Suprapubic skin (tissue), 4 donors: ENCODE measurements at places on chromosomes 7 and 10. TPM values are rescaled to one million over a fixed set of nuclear protein-coding genes. Genes with fewer than 3 reads are reported as not detected.

DNA sequence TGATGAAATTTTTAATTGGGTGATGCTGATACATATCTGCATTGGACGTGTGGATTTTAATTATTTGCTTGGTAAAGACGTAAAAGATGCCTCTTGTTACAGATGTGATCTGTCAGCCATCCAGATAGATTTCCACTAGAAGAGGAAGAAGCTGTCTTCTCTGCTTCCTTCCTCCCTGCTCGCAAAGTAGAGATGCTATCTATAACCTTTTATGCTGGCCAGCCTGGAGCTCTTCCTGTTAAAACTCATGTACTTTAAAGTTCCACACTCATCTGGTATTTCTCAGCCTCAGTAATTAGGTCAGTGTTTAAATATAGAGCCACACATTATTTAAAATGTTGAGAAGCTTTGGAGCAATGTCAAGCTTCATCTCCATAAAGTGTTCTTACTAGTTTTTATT lies 51.2 kb upstream of the TMEM229A start:
- no peaks in the 10 kb centered on the region for H3K36me3 ChIP-seq
- H3K27ac ChIP-seq, result no peak overlapping the region
- no peaks in the 10 kb centered on the region for H3K4me1 ChIP-seq
- no peaks in the 10 kb centered on the region for H3K27me3 ChIP-seq
- no peak for DNase-seq
- H3K4me3 ChIP-seq, result no peak overlapping the region

- H3K4me1 ChIP-seq, result peaks cover 38% of the 10 kb centered on the region
- H3K27me3 ChIP-seq, result peaks cover 100% of the 10 kb centered on the region
Observed at GRCh38 chr10:100731407-100732240, 13.8 kb upstream of the PAX2 start.

GRCh38 chr7:154903083-154903731 lies 99.7 kb downstream of the PAXIP1 start:
- no peak overlapping the region for H3K27ac ChIP-seq
- H3K4me3 ChIP-seq, result no peak overlapping the region
- peaks cover 3% of the 10 kb centered on the region for H3K27me3 ChIP-seq
- DNase-seq, result no peak
- H3K4me1 ChIP-seq, result no peaks in the 10 kb centered on the region

The SFTPA1 gene
- total RNA-seq, result not detected

The CNNM2 gene
- total RNA-seq, result 11.5 TPM
